Stimulated activated CD4-positive, alpha-beta T cell treated with anti-CD3 and anti-CD28 coated beads, Interleukin-15, amount 100 ng/mL, for 1 hour (primary cell): ENCODE measurements at places on chromosomes 3 and 15.

GRCh38 chr3:158506456-158506855, 64.5 kb upstream of the MLF1 start:
- DNase-seq: no peak

DNA sequence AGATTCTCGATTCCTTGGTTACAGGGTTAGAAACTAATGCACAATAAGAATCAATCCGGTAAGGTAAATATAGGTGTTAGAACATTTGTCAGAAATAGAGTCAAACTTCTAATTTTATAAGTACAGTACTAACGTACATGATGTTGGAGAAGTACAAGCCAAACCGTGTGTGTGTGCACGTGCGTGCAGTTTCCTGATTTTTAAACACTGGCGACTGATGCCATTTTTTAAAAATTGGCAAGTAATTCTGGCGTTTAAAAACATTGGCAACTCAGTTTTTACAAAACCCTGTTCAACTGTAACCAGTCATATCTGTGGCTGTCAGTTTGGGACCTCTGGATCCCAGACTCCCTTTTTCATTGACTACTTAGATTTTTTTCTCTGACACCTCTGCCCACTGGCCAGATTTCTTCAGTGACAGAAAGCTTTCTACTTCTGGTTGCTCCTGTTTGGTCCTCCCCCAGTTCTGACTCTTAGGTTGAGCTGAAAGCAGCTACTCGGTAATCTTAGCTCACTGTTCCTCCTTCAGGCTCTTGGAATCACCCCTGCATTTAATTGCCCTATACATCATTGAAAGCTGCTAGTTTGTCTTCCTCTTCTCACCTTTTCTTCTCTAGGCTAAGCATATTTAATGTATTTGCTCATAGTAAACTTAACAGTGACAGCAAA, 843 bp downstream of the ATG7 start:
- DNase-seq: no peak

DNA sequence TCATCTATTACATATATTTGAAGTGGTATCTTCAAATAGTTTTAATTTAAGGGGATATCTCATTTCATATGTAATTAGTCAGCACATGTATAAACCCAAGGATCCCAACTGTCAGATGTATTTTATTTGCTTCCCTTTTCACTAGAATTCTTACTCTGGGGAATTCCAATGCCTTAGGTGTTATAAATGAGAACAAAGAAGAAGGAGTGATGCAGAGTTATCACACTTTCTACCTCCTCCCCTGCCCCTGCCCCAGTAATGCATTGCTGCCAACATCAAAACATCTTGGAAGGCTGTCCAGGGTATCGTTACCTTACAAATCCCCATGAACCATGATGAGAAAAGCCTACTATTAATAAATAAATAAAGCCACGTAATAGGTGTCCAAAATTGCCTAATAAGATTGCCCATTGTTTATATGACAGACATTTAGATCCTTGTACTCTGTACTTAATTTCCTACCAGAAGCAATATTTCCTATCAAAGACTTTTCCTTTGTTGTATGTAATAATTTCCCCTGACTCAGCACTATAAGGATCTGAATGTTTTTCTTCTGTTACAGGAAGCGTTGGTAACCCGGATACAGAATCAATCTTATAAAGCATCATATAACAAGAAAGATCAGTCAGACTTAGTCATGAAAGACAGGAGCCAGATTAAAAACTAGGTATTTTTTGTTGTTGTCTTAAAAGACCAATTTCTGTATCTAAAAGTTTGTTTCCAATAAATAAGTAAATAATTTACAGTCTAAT, 38.8 kb downstream of the CBLB start:
- DNase-seq: no peak

DNA sequence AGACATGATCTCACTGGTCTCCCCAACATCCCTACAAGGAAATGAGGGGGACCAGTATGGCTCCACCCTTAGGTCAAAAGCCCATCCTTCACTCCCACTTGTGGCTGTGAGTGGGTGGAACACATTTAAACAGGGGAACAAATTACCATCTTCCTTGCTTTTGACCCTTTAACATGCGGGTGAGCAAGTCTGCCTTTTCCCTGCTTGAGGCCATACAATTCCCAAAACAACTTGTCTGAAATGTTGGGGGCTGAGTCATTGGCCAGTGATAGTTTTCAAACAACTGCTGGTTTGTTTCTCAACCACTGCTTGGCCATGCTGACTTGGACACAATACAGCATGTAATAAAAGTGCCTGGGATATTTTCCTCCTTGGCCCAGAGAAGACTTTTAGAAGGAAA, 39.6 kb downstream of the COL8A1 start:
- DNase-seq: no peak

DNA sequence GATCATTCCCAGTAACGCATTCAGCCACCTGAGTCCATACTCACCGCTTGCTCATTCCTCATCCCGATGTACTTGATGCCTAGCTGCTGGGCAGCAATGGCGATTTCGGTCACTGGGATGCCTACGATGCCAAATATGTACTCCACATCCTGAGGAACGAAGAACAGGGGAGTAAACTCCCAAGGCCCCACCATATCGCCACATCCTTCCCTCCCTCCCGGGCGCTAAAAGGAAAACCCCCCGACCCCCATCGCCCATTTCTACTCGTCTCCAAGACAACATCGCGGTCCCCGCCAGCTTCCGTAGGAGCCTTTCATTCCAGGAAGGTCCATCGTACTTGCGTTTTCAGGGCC, 347 bp downstream of the HACL1 start:
- DNase-seq: no peak

GRCh38 chr15:51004103-51004551, 90.6 kb downstream of the TNFAIP8L3 start:
- no peak for DNase-seq

DNA sequence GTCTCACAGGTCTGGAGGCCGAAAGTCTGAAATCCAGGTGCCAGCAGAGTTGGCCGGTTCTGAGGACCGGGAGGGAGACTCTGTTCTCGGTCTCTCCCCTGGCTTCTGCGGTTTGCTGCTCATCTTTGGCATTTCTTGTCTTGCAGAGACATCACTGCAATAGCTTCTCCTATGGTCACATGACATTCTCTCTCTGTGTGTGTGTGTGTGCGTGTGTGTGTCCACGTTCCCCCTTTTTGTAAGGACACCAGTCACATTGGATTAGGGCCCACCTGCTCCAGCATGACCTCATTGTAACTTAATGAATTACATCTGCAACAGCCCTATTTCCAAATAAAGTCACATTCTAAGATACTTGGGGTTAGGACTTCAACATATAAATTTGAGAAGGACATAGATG, 12.4 kb upstream of the ATP10A start:
- DNase-seq: no peak

DNA sequence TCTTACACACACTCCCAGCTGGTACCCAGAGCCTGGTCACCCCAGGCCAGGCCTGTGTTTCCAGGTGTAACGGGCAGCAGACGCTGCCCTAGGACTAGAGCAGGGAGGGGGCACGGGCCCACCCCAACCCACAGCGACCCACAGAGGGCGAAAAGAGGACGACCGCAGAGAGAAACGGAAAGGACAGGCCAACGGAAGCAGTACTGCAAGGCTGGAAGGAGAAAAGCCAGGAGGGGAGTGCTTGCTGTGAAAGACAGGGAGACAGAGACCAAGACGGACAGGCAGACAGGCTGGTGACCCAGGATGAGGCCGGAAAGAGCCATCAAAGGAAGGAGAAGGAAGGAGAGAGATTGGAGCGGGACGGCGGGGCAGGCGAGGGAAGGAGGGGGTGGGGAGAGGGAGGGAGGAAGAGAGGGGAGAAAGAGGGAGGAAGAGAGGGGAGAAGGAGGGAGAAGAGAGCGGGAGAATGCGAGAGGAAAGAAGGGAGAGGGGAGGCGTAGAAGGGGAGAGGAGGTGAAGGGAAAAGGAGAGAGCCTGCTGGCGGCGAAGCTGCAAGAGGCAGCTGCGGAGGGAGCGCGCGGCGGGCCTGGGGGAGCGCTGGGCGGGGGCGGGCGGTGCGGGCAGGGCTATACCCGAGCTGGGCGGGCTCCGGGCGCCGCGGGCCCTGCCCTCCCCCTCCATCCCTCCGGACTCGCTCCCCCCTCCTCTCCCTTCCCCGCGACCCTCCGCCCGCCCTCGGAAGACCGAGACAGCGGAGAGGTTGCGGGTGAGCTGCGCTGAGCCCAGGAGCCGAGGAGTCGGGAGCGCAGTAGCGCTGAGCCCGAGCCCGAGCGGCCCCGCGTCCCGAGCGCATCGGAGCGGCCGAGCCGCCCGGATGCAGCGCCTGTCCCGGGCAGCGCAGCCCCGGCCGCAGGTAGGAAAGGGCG, at the start of gene SLC6A1:
Gene SLC6A1 (plus strand): TSS at position 732 of the 926 bp plus-strand sequence. CDS start 24,464 bp downstream, outside the sequence.
- DNase-seq: no peak

DNA sequence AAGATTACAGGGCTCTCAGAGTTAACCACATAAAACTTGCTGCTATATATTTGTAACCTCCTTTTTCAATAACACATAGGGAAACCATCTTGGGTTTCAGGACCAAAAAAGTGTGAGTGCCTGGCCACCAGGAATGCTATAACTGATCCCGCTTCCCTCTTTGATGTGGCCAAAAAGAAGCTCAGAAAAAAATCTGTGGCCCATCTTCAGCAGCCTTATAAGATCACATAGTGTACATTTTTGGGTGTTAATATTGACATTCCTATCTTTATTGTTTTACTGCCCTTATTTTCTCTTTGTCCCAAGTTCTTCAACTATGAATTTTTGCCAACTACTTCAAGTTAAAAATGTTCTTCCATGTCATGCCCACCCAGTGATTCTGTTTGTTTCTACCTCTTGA, 102.8 kb downstream of the LIPC start:
- no peak for DNase-seq

DNA sequence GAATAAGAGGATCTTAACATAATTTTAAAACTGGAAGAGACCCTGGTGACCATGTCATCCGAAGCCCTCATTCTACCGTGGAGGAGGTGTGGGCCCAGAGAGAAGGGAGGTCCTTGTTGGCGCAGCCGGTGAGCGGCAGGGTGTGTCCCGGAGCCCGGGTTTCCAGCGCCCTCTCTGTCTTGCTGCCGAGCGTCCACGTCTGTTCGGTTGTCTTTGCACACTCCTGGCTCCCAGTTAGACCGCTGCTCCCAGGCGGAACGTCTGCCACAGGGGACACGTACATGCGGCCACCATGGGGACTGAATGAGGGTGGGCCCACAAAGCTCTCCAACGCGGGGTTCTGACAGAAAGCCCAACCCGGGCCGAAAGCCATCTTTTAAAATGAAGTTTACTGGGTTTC, 6.6 kb upstream of the MUC4 start:
- no peak for DNase-seq

GRCh38 chr3:29281344-29282241, 722 bp downstream of the RBMS3 start:
- no peak for DNase-seq

DNA sequence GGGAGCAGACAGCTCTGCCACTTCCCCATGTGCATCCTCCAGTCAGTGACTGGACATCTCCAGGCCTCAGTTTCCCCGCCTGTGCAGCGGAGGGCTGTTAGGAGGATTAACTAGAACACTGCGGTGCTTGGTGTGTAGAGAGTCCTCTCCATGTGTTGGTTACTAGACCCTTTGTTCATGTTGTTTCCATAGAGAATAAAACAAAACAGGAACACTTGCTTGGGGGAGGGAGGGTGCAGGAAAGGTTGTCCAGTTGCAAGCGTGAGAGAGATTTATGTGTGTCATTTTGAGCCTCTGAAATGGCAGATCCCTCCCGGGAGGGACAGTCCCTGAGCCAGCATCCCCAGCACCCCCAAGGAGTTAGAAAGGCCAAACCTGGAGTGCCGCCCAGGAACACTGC, 184.0 kb upstream of the LYSMD4 start:
- no peak for DNase-seq
